ENCODE measurements at places on chromosomes 12 and 14. TPM values are rescaled to one million over a fixed set of nuclear protein-coding genes. Genes with fewer than 3 reads are reported as not detected.

DNA sequence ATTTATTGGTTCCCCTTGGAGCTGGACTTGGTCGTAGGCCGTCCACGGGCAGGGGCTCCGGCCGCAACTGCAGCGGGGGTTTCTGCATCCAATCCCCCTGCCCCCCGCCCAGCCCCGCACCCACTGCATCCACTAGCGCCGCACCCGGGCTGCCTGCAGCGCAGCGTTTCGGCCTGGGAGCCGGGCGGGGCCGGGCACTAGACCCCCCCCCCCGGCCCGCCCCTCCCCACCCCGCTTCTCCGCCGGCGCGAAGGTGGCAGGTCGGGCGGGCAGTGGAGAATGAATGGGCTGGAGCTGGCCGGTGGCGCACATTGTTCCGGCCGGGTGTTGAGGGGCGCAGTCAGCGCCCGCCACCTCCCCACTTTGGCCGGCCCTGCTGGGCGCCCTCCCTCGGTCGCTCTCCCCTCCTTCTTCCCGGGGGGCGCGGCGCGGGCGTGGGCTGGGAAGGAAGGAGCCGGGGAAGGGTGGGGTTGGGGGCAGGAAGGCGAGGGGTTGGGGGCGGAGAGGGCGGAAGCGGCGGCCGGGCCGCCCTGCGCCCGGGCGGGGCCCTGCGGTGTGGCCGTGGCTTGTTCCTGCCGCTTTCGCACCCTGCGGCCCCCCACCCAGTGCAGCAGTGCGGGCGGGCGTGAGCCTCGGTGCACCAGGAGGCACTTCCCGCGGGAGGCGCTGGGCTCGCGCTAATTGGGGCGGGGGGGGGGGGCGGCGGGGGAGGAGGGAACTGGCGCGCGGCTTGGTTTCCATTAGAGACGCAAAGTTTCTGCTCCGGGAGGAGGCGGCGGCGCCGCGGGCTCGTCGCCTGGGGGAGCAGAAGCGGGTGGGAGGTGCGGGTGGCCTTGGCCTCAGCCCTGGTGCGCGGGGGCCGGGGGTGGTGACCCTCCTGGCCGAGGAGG lies 841 bp downstream of the CALM1 start:
- peak; percentile 89 for DNase-seq

Gene RND1
- total RNA-seq: 2.7 TPM

Gene KRT2
- not detected for total RNA-seq

Gene ALDH1L2
- total RNA-seq: 1.3 TPM

DNA sequence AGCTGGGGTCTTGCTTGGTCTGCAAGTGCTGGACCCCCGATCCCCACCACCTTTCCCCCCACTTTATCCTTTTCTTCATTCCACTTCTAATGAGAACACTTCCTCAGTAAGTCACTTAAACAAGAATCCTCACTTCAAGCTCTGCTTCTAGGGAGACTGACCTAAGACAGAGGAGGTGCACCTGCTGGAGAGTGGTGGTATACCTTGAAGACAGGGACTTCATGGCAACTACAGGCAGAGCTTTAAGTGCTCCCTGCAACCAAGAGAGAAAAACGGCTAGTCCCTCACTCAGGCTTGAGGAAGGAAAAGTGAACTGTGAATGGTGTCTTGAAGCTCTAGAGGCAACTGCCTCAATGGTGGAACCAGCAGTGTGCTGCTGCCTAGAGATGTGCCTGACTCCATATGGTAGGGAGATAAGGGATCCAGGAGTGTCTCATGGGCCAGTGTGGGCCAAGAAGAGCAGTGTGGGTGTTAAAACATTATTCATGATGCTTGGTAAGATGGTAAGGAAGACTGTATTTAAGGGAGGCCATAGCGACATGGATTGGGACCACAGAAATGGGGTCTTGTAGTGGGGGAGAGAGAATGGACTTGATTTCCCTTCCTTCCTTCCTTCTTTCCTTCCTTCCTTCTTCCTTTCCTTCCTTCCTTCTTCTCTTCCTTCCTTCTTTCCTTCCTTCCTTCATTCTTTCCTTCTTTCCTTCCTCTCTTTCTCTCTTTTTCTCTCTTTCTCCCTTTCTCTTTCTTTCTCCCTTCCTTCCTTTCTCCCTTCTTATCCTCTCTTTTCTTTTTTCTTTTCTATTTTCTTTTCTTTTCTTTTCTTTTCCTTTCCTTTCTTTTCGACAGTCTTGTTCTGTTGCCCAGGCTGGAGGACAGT lies 96.2 kb upstream of the NAP1L1 start:
- DNase-seq: no peak

GRCh38 chr12:121214166-121214777 lies 4.3 kb downstream of the P2RX4 start:
- peak; percentile 61 for DNase-seq

GRCh38 chr12:49827401-49828099 lies 663 bp downstream of the NCKAP5L start:
- no peak for DNase-seq

Gene FGF23
- not detected for total RNA-seq

DNA sequence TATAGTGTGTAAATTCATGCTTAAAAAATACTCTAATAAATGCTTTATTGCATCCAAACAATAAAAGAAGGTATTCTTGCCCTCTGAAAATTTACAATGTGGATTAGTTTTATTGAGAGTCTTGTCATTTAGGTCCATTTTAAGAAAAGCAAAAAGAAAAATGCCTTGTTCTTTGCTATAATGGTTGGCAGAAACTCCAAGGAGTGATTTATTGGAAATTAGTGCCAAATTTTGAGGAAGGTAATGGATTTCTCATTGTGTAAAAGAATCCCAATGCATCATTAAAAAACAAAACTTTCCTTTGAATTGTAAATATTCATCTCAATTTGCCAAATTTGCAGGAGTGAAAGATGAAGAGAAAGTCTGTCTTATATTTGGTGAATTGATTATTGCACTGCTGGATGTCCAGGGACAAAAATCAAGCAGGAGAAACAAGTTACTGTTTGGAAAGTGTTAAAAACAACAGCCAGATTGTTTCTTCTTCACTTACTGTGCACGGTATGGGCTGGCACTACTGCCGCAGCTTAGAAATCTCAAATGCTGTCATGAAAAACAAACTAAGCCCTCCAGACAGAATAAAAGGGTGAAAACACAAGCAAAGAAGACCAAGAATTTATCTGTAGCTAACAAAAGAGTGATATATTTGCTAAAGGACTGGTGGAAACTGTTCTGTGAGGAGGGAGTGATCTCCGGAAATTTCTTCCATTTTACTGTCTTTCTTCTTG lies 511.7 kb downstream of the TMTC2 start:
- DNase-seq: no peak

Gene POTEM
- total RNA-seq: not detected

GRCh38 chr12:93913845-93914244 lies 234.5 kb upstream of the PLXNC1 start:
- no peak for DNase-seq

GRCh38 chr12:75657831-75658230 lies 146.4 kb upstream of the KRR1 start:
- no peak for DNase-seq

Gene LAG3
- total RNA-seq: 420 TPM

DNA sequence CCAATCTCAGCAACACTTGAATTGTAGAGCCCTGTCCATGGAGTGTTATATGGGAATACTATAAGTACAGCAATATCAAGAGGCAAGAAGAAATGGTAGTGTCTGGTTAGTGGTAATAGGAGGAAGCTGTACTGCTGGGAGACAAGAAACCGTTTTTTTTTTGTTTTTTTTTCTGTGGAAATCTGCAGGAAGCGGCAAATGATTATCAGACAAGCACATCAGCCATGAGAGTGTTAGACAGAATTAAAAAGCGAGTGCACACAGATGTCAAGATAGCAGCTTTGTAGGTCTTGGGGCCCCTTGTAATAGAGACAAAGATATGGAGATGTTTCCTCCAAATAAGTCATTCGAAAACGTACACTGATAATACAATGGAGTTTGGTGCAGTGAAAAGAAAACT lies 6.7 kb downstream of the TESPA1 start:
- DNase-seq: no peak

GRCh38 chr14:28120391-28120790 lies 646.2 kb upstream of the FOXG1 start:
- DNase-seq: no peak
